Smooth muscle cell of the coronary artery (primary cell): ENCODE measurements at places on chromosomes 2 and 18. TPM values are rescaled to one million over a fixed set of nuclear protein-coding genes. Genes with fewer than 3 reads are reported as not detected.

PARD6G gene
- total RNA-seq = 0.75 and 2.3 TPM in 2 replicates

CDK5R2 gene
- 0.08 TPM in 1 of 2 replicates, not detected in the other for total RNA-seq

THAP4 gene
- 37.7 and 44.8 TPM in 2 replicates for total RNA-seq

PROKR1 gene
- total RNA-seq = not detected in 2 replicates

MRPL53 gene
- total RNA-seq = 54.0 and 95.4 TPM in 2 replicates

GCG gene
- total RNA-seq = not detected in 2 replicates

SKOR2 gene
- not detected in 2 replicates for total RNA-seq

BMP10 gene
- not detected in 2 replicates for total RNA-seq

MC4R gene
- not detected in 2 replicates for total RNA-seq

SPR gene
- 31.0 and 32.2 TPM in 2 replicates for total RNA-seq

CGREF1 gene
- 4.9 and 15.8 TPM in 2 replicates for total RNA-seq

CABYR gene
- total RNA-seq = 2.0 and 3.4 TPM in 2 replicates

ACMSD gene
- total RNA-seq = not detected in 2 replicates

BCL2 gene
- total RNA-seq = 0.60 and 7.3 TPM in 2 replicates

GAREM2 gene
- total RNA-seq = 0.35 and 1.1 TPM in 2 replicates

CFC1 gene
- not detected in 2 replicates for total RNA-seq

FOXD4L1 gene
- under 0.01 and 0.12 TPM in 2 replicates for total RNA-seq

MROH2A gene
- 0.15 TPM in 1 of 2 replicates, not detected in the other for total RNA-seq

ALPI gene
- total RNA-seq = not detected in 2 replicates

TRIM54 gene
- not detected in 2 replicates for total RNA-seq

ASXL3 gene
- total RNA-seq = 0.08 and 1.8 TPM in 2 replicates
